ENCODE measurements at places on chromosomes 3 and 15.

DNA sequence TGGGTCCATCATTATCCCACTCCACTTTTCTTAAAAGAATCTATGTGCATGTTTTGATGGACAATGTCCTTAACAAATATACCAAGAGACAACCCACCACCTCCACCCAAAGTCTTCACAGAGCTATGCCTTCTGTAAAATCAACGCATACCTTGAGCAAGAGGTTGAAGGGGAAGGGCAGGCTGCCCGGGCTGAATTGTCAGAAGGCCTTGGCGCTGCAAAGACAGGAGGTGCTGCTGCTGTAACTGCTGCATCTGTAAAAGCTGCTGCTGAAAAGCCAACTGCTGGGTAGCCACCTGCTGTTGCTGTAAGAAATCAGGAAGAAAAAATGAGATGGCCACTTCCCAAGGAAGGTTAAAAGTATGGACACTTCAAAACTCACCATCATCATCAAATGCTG, 536.7 kb downstream of the FOXP1 start:
- no peak for DNase-seq

DNA sequence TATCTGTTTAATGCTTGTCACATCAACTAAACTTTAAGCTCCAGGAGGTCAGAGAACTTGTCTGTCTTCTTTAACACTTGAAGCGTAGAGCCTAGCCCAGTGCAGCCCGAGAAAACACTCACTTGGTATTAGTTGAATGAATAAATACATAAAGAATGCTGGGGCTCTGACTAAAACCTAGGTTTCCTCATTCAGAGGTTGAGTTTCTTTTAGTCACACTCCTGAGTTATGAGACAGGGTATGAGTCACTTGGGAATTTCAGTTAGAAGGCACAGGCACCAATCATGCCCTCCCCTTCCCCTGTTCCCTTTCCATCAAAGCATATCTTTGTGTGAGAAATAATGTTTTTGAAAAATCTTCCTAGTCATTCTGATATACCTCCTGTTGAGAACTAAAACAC, 589.8 kb upstream of the DPPA4 start:
- no peak for DNase-seq

GRCh38 chr3:104080088-104080626, 1286.6 kb upstream of the ALCAM start:
- no peak for DNase-seq

- no peak for DNase-seq
These were observed 44.8 kb downstream of the KBTBD12 start for GRCh38 chr3:127959873-127960272.

DNA sequence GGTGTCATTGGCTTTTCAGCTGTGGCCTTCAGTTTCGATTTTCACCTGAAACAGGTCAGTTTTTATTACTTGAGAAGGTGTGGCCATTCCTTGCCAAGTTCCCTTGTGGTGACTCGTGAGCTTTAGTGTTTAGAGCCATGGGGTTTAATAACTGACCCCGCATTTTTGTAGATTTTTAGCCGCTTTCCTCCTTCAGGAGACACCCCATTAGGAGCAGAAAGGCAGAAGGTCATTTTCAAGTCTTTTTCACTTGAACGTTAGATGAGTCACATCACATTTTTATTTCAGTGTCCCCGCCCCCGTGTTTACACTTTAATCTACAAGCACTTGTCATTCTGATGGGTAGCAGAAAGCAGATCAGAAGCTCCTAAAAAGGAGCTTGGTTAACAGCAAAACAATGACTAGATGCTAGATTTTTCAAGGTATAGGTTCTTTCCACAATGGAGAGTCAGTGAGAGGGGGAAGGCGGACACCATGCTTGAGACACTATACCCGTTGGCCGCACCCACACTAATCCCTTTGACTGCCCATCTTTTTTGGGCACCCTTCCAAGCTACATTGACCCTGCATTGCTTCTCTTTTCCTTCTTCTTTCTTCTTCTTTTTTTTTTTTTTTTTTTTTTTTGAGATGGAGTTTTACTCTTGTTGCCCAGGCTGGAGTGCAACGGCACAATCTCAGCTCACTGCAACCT, 132.7 kb downstream of the GHSR start:
- no peak for DNase-seq

DNA sequence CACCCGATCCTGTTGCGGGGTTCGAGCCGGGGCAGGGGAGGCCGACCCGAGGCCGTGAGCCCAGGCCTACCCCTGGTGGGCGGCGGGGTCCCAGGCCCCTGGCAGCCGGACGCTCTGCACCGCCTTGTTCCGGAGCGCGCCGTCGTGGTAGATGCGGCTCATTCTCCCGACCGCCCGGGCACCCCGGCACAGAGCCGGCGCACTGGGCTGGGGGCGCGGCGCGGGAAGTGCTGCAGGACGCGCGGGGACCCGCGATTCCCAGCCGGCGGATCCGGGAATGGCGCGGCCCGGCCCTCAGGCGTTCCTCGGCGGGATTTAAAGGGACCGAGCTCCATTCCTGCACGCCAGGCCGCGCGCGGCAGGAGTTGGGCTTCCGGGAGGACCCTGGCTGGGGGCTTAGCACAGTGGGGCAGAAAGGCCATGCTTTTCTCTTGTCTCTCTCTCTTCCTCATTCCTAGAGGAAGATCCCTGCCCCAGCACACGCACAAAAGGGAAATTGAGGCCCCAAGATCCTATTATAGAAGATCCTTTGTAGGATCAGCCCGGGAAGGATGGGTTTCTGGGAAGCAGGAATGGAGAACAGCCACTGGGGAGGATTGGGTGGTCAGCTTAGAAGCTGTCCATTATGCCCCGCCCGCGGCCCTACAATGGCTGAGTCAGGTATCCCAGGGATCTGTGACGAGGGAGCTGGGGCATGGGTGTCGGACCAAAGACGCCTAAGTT, at the start of gene ARPIN:
ARPIN (minus strand) TSS at position 279 of the 723 bp plus-strand sequence; CDS start at position 162, 117 bp downstream.
- no peak for DNase-seq

DNA sequence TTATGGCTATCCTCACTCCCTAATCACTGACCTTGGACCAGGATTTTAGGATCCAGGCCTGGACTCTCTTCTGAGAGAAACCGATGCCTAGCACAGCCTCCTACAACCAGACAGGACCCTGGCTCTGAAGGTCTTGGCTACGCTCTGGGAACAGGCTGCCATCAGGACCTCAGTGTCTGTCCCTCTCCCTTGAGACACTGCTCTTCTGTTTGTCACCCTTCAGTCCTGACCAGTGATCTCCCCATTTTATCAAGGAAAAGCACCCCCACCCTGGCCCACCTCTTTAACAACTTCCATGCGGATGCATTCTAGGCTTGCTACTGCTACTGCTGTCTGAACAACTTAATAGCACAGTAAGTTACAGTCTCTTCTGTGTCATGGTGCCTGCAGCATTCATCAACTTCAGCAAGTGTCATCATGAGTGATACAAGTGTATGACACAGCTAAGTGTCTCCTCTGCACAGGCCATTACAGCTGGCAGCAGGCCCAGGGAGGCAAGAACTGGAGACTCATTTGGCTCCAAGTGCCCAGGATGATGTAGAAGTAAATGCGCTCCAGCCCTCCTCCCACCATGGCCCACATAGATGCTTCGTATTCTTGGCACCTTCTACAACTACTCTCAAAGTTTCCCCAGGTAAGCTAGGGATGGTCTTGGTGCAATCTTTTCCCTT, 302.4 kb downstream of the EPHB1 start:
- no peak for DNase-seq

- no peak for DNase-seq
These were observed 254.5 kb upstream of the CFAP20DC start for GRCh38 chr3:59304296-59304695.

DNA sequence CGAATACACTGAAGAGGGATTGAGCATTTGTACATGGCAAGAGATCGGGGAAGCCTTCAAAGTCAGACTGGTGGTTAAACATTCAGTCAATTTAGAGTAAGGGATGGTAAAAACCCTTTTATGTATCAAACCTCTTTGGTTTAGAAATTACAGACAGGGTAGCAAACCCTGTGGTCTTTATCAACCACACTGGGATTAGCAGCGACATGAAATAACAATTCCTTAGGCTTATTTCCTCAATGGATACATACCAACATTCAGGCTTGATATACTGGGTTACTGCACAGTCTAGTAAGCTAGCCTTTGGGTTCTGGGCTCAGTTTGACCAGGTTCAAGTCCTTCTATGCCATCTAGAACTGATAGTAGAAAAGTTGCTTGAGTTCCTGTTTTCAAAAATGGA, 127.4 kb downstream of the THRB start:
- no peak for DNase-seq

DNA sequence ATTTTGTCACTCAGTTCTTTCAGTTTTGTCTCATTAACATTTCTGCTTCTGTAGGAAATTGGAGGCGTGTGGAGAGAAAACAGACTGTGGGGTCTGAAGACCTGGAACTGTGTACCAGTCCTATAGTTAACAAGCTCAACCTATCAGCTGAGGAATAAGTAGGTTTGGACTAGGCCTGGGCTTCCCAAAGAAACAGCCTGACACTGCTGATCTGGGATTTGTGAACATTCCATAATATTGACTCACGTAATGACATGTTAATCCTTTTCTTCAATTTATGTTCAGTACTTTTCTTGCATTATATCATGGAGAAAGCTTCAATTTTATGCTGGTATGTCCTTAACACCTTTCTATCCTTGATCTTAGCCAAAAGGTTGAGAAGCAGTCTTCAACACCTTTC, 181.6 kb upstream of the RORA start:
- no peak for DNase-seq

DNA sequence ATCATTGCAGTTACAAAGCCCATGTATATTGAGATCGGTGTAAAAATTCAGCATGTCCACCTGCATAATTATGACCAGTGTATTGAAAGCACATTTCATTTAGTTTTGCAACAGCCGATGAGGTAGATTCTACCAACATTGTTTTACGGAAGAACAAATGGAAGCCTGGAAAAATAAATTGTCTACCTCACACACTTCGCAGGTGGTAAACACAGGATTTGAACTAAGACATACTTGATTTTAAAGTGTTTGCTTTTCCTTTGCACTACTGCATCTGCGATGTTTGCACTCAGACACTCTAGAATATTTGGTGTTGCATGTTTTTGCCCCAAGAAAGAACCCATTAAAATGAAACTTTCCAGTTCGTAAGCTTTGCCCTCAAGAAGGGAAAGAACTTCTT, 148.4 kb downstream of the PGPEP1L start:
- no peak for DNase-seq

GRCh38 chr3:26562021-26562768, 60.4 kb upstream of the LRRC3B start:
- DNase-seq = no peak

DNA sequence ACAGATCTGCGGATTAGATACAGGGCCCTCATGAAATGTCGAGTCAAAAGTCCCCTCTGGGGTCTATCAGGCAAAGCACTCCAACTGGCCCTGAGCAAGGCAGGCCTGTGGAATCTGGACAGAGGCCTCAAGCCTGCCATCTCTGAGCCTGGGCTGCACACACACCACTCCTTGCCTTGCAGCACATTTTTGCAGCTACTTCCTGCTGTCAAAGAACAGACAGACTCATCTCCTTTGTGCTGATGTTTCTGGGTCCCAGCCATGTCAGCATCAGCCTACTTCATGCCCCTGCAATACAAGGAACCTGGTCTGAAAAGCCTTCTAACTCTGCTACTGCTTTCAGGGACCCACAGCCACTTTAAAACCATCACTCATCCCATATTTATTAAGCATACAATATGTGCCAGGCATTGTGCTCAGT, 60.6 kb upstream of the IL12A start:
- no peak for DNase-seq

DNA sequence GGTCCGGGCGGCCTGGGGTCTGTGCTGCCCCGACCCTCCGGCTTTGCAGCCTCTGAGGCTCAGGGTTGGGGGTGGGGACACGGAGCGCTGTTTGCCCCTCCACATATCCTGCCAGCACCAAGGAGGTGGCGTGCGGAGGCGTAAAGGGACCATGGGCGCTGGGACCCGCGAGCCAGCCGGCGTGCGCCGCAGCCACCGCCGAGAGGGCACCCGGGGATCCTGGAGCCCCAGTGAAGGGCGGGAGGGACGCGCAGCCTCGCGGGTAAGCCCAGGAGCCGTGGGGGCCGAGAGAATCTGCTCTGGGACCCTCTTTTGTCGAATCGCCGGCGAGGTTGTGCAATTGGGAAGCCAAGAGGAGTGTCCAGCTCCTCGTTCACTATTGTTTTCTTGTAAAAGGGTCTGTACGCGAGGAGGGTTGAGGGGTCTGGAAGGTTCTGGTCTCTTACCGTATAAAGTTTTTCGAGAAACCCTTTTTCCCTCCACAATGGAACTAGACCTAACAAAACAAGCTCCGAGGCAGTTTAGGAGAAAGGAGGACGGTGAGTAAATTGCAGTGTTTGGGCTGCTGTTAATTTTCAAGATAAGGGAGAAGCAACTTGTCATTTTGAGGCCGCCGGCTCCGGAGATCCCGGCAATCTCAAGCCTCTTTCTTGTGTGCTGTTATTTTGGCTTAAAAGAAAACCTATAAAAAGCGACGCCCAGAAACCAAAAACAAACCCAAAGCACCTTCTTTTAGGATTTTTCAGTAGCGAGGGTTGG, 29.9 kb upstream of the ST3GAL6 start:
- peak; percentile 37 for DNase-seq

GRCh38 chr3:150868282-150868681, 37.0 kb downstream of the MINDY4B start:
- DNase-seq = no peak

GRCh38 chr3:13536432-13536831, 12.5 kb upstream of the FBLN2 start:
- no peak for DNase-seq

- DNase-seq = no peak
These were observed 41.2 kb downstream of the CRYBG3 start for GRCh38 chr3:97863031-97863430.

GRCh38 chr15:71975816-71976150, 142.2 kb downstream of the MYO9A start:
- no peak for DNase-seq

- DNase-seq = no peak
These were observed 149.6 kb downstream of the PDZRN3 start for GRCh38 chr3:73475175-73475574.

GRCh38 chr15:60469893-60470641, 8.9 kb downstream of the ICE2 start:
- DNase-seq = no peak

DNA sequence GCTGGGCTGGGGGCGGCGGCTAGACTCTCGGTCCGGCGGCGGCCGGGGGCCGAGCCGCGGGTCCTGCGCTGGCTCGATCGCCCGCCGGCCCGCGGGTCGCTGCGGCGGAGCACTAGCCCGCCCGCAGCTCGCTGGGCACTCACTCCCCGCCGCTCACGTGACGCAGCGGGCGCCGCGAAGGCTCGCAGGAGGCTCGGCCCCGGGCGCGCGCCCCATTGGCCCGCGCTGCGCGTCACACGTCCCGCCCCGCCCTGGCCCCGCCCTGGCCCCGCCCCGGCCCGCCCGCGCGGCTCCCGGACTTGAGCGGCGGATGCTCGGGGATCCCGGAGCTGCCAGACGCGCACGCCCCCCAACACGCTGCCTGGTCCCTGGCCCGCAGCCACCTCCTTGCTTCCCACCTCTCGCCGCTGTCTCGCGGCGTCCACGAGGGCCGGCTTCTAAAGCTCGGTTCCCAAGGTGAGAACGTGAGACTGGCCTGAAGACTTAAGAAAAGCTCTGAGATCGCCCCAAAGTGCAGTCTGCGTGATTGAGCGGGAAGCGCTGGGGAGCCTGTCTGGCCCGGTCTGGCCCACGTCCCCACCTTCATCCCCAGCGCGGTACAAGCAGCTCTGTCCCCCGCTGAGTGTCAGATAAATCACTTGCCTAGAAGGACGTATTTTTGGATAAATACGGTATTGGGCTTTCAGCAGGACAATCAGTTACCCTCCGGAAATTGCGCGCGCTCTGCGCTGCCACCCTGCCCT, at the start of gene KLF15:
KLF15 (minus strand) TSS at position 114 of the 743 bp plus-strand sequence. CDS start 4,486 bp downstream, outside the sequence.
- peak; percentile 93 for DNase-seq
